ENCODE measurements at places on chromosomes 6 and 20. TPM values are rescaled to one million over a fixed set of nuclear protein-coding genes. Genes with fewer than 3 reads are reported as not detected.

The COL9A3 gene
- total RNA-seq = 0.97 TPM

The FILIP1 gene
- 16.2 TPM for total RNA-seq

The HLA-DRA gene
- not detected for total RNA-seq

The SLC12A5 gene
- 0.32 TPM for total RNA-seq

The LY6G6C gene
- total RNA-seq = not detected

The EFHC1 gene
- 17.9 TPM for total RNA-seq

The BEND6 gene
- total RNA-seq = 0.97 TPM

The STMND1 gene
- total RNA-seq = not detected

The EMILIN3 gene
- under 0.01 TPM for total RNA-seq
